Activated CD8-positive, alpha-beta T cell treated with anti-CD3 and anti-CD28 coated beads, Interleukin-2, amount 10 ng/mL, durations not matched to agents 7 days and 5 days (primary cell): ENCODE measurements at places on chromosomes 16 and 17.

GRCh38 chr17:80826346-80826954 lies 165.2 kb upstream of the CHMP6 start:
- no peak for DNase-seq

GRCh38 chr16:76579277-76579922 lies 302.2 kb downstream of the CNTNAP4 start:
- no peak for DNase-seq

DNA sequence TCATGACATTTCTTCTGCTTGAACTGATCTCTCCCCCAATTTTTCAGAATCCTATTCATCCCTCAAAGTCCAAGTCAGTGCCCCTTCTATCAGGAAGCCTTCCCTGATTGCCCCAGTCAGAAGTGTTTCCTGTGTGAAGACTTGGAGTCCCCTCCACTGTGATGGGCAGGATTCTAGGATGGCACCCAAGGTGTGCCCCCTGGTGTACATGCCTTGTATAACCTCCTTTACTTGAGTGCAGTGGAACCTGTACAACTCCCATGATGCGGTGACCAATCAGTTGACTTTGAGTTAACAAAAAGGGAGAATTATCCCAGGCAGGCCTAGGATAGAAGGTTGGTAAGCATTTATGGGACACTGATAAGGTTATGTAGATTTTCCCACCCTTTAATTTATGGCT lies 23.4 kb downstream of the MYH13 start:
- peak; percentile 21 for DNase-seq

DNA sequence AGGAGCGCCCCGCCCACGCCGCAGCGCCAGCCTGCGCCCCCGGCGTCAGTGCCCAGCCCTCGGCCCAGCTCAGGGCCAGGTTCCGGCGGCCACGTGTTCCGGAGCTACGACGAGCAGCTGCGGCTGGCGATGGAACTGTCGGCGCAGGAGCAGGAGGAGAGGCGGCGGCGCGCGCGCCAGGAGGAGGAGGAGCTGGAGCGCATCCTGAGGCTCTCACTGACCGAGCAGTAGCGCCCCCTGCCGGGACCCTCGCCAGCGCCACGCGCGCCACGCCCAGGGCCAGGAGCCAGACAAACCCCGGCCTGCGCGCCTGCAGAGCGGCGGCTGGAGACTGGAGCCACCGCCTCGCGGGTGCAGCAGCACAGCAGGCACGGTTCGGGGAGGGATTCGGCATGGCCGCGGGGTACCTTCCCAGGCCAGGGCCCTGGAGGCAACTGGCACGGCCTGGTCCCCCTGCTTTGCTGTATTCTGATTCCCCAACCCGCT lies 9.3 kb downstream of the CORO6 start:
- peak; percentile 96 for DNase-seq

GRCh38 chr17:2841606-2842005 lies 45.4 kb downstream of the RAP1GAP2 start:
- DNase-seq, result no peak

- DNase-seq, result no peak
These were observed 356.3 kb upstream of the TNRC6C start for GRCh38 chr17:77602062-77602746.

GRCh38 chr16:55765161-55765560 lies 67.7 kb downstream of the CES1 start:
- no peak for DNase-seq

DNA sequence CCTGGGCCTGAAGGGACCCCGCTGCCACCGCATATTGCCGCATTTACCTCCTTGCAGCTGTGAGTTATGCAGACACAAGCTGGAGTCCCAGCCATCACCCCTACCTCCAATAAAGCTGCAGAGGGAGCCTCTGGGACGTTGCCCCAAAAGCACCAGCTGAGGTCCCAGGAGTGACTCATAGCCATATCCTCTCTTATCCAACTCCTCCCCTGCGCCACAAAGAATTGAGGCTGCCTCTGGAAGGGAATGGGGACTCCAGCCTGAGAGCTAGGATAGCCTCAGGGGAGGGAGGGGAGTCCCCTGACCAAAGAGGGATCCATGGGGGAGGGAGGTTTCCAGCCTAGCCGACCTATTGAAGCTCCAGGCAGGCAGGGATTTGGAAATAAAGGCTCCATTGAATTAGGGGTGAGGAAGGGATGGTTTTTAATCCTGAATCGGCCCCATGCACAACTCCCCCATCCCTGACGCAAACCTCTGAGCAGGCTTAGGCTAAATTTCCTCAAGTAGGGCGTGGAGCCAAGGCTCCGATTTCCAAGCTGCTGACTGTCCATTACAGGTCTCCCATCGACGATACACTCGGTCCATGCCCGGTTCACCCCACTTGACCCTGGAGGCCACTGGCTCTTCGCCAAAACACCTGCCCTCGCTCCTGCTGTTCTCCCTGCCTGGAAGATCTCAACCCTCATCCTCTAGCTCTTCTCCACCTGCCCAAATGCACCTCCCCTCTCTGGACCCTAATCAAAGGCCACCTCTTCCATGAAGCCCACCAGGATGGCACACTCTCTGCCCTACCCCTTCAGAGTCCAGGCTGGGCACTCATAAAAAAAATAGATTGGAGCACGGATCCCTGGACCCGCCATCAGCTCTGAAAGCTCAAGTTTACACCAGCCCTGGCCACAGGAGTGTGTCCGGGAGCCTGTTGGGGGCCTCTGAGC lies 27.5 kb downstream of the PIMREG start:
- no peak for DNase-seq

DNA sequence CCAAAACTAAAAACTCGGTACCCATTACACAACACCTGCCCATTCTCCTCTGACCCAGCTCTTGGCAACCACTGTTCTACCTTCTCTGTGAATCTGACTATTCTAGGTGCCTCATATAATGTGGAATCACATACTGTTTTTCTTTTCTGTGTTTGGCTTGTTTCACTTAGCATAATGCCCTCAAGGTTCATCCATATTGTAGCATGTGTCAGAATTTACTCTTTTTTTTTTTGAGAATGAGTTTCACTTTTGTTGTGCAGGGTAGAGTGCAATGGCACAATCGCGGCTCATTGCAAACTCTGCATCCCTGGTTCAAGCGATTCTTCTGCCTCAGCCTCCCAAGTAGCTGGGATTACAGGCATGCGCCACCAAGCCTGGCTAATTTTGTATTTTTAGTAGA lies 59.5 kb upstream of the RBL2 start:
- no peak for DNase-seq

DNA sequence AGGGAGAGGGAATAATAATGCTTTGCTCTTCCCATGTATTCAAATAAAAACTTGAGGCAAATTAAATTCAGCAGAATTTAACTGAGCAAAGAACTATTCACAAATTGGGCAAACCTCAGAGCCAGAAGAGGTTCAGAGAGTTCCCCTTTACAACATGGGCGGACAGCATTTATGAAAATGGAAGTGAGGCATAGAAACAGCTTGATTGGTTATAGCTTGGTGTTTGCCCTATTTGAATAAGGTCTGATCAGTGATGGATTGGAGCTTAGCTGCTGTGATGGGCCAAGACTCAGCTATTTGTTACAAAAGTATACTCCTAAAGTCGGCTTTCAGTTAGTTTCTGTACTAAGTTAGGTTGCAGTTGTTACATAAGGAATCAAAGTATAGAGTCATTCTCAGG lies 63.0 kb downstream of the TMEM100 start:
- DNase-seq, result no peak

- DNase-seq, result no peak
These were observed 18.8 kb downstream of the CCDC182 start for GRCh38 chr17:57726213-57726790.

DNA sequence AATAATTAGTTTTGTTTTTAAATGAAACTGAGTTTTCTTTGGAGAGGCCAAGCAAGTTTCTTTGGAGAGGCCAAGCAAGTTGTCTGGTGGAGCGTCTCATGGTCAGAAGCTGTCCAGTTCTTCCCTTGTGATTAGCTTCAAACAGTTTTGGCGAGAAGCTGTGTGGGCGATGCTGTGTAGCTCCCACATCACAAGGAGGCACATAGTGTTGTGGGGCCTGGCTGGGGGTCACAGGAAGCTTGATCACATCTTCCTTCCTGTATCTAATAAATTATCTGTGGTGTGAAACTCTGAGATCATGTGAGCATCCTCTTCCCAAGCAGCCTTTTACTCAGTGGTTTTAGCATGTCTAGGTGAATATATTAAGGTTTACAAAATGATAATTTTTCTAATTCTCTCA lies 33.9 kb downstream of the SPECC1 start:
- DNase-seq, result peak; percentile 22

DNA sequence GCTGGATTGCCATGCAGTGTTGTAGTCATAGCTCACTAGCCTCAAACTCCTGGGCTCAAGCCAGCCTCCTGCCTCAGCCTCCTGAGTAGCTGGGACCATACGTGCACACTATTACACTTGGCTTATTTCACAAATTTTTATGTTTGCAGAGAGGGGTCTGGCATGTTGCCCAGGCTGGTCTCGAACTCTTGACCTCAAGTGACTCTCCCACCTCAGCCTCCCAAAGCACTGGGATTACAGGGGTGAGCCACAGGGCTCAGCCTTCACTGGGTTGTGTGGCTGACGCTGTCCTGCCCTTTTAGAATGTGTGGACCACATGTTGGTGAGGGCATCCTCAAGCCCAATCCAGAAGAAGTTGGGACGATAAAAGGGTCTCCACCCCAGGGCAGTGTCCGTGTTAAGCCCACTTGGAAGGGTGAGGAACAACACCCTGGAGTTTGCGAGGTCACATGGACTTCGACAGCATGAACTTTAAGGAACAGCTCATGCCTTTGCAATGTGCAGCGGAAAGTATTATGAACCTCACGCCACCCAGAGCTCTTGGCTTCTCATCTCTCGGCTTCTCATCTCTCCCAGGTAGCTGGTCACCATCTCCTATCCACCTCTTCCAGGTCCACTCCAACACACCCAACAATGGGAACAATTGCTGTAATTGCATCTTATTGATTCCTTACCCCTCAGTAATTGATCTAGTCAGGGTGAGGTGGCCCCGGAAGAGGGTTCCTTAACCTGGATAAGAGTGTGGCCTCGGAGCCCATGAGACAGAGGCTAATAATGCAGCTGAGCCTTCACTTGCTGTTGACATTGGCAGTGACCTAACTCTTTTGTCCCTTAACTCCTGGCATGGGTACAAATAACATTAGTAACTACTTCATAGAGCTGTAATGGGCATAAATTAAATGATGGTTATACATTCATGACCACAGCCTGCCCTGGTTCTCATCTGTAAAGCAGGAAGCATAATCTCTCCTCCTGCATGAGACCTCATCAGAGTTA lies 6.7 kb downstream of the FOXL1 start:
- no peak for DNase-seq

GRCh38 chr17:81117672-81118198 lies 47.6 kb upstream of the PVALEF start:
- DNase-seq, result no peak

DNA sequence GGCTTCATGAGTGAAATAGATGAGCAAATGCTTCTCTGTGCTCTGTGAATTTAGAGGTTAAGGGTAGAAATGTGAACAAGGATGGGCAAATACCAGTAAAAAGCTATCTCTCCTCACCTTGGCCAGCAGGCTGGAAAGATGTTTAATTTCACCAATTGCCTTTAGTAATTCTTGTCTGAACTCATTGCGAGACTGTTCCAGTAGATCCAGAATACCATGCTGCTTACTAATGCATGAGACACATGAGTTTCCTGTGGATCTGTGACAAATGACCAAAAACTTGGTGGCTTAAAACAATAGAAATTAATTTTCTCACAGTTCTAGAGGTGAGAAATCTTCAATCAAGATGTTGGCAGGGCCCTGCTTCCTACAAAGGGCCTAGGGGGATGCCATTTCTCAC lies 9.3 kb upstream of the ZNF624 start:
- DNase-seq, result no peak
